Activated T-cell treated with anti-CD3 and anti-CD28 coated beads for 4 hours (primary cell): ENCODE measurements at places on chromosomes 7 and 10.

- DNase-seq: no peak
Observed at GRCh38 chr7:123099712-123100111, 100.1 kb downstream of the SLC13A1 start.

GRCh38 chr7:122256046-122256445 is 48.5 kb downstream of the FEZF1 start:
- DNase-seq: no peak

GRCh38 chr10:71241830-71242621 is 29.7 kb downstream of the UNC5B start:
- no peak for DNase-seq

DNA sequence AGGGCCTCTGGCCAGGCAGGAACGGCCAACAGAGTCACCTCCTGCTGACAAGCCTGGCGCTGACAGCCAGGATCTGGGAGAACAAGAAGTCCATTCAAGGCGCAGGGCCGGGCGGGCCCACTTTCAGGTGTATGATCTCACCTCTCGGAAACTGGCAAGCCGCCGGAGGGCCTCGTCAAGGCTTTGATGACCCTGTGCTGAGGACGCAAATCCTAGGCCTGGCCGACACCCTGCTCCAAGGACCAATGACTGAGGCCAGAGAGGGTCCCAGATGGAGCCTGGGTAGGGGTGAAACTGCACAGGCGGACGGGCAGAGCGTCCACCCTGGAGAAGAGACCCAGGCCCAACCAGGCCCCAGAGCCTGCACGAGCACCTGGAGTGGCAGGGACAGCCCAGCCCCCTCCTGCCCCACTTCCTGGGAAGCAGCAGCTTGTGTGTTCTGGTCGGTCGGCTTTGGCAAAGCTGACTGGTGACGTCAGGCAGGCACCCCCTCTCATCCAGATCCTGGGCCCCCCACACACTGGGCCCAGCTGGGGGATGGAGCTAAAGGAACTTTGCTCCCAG is 30.6 kb downstream of the MYL10 start:
- no peak for DNase-seq

DNA sequence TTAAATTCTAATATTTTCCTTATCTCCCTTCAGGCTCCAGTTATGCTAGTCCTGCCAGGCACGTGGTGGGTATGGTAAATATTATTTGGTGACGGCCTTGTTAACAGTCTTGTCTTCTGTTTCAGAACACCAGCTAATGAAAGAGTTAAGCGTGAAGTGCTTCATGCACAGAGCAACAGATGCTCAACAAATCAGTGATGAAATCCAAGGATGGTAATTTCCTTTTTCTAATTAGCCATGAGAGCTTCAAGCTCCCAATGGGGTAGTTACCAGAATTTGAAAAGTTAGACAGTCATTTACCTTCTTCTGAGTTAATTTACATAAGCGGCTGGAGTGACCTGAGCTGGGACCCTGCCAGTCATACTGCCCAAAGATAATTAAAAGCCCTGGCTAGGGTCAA is 1.9 kb upstream of the OTUD1 start:
- DNase-seq: no peak

- DNase-seq: no peak
Observed at GRCh38 chr10:7756360-7756992, 31.3 kb downstream of the KIN start.

- no peak for DNase-seq
Observed at GRCh38 chr10:8950978-8951377, 896.5 kb downstream of the GATA3 start.

DNA sequence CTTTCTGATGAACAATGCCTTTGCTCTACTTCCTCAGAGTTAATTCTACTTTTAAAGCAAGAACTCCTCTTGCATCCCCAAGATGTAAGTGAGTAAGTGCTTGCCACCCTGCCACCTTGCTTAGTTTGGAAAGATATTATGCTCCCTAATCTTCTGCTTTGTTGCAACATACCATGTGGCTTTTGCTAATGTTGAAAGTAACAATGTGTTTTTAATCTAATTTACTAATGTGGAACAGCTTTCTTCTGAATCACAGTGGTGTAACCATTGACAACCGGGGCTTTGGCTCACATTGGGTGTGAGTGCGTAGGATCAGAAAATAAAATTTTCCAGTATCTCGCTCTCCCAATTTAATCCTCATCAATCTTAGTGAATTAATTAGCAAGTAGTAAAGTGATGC is 254.1 kb upstream of the PTER start:
- no peak for DNase-seq

- DNase-seq: no peak
Observed at GRCh38 chr7:122629412-122629953, 69.4 kb downstream of the RNF133 start.

GRCh38 chr10:114283091-114283490 is 44.0 kb downstream of the VWA2 start:
- DNase-seq: no peak

- DNase-seq: no peak
Observed at GRCh38 chr7:45595809-45596664, 21.9 kb downstream of the ADCY1 start.

GRCh38 chr7:82805527-82805960 is 357.1 kb downstream of the PCLO start:
- DNase-seq: no peak

DNA sequence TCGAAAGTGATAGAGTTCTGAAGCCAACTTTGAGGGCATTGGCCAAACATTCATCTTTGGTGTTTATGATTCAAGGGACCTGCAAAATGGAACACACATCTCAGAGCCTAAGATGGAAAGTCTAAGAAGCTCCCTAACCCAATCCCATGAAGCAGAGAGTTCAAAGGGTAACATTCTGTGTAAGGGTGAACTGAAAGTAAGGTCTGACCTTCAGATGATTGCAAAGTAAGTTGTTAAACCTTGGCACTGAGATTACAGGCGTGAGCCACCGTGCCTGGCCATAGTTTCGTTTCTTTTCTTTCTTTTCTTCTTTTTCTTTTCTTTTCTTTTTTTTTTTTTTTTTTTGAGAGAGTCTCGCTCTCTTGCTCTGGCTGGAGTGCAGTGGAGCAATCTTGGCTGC is 2.2 kb downstream of the ZNF212 start:
- no peak for DNase-seq

DNA sequence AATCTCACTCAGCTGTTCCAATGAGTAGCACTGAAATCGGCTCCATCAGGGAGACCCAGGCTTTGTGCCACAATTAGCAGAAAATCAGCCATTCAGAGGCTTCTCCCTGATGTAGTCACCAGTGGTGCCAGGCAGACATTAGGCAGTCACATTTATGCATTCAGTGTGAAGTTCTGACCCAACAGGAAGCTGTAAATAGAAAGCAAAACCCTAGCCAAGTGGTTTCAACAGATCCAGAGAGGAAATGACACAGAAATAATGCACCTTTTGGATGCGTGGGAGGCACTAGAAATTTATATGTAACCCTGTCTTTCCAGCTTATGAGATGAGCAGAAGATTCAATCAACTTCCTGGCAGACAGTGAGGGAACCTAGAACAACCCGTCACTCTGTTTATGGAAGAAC is 186.4 kb downstream of the PDE1C start:
- no peak for DNase-seq

DNA sequence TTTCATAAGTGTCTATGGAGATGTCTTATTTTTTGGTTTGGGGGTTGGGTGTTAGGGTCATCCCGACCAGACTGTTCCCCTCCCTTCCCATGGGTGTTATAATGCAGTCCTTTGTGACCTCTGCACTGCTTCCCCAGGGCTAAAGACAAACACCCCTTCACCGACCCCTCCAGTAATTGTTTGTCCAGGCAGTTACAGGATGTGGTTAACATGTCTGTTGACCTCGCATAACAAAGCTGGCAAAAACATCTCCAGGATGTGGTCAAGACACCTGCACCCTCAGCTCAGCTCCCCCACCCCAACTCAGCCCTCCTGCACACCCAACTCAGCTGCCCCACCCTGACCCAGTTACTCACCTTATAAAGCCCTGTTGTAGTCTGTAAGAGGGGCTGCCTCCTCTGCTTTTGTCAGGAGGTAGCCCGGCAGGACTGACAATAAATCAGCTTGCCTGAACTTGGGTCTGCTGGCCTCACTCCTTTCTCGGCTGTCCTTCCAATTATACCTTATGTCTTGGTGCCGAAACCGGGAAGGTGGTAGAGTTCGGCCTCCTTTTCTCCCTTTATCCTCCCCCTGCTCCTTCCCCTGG is 102.2 kb downstream of the ZNF92 start:
- DNase-seq: no peak

GRCh38 chr10:597976-598375 is 91.5 kb downstream of the DIP2C start:
- DNase-seq: no peak

DNA sequence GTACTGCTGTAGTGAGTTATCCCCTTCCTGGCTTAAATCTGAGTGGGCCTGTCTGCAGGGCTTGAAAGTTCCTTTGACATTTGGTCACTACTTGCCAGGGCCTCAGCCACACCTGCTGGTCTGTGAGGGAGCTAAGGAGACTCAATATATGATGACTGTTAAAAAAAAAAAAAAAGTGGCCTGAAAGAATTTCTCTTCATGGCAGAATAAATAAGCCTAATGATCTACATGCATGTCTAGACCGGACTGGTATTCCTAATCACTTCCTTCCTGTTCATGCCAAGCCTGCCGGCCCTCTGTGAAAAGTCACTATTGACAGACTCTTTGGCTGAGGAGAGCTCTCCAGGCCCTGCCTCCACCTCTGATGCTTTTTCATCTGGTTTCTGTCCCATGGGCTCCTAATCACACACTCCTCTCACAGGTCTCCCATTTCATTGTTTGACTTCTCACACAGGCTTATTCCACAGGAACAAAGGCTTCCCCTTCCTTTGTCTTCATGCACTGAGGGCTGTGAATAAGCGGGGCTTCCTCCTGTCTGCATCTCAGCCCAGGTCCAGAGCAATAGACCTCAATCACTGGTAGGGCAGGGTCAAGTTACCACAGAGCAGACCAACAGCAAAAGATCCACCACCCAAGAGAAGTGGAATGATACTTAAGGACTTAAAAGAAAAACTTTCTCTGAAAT is 99.1 kb upstream of the SEC61G start:
- no peak for DNase-seq

GRCh38 chr7:552868-553635 is 33.4 kb upstream of the PDGFA start:
- DNase-seq: no peak

- DNase-seq: no peak
Observed at GRCh38 chr7:127765150-127765549, 113.2 kb downstream of the SND1 start.

- no peak for DNase-seq
Observed at GRCh38 chr10:110209926-110210673, 2.7 kb downstream of the MXI1 start.

DNA sequence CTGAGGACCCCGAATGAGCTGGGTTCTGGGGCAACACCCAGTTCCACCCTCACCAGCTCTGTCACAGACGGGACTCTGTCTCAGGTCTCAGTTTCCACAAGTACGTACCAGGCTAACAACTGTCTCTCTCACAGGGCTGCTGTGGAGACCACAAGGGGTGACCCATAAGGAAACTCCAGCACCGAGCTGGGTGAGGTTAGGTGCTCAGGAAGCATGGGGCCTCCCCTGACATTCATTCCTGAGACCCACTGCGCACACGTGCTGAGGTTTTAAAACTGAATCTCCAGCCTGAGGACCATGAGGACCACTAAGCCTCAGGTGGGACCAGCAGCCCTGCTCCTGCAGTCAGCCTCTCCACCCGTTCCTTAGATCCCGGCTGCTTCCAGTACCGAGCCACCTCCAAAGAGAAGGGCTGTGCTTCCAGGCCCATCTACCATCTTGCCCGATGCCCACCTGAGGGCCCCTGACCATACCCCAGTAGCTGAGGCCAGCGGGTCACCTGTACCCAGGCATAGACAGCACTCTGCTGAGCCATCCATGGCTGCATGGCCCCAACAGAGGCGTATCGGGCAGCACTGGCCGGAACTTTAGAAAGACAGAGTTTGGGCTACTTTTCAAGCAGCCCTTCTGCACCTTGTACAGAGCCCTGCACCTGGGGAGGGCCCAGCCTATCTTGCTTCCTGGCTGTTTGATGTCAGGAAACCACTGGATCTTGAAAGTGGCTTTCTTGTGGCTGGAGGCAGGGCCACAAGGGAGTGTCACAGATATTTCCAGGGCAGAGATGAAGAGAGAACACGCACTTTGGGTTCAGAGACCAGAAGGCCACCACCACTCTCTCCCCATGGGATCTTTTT is 18.7 kb downstream of the HSPA12A start:
- DNase-seq: no peak

- no peak for DNase-seq
Observed at GRCh38 chr10:121592155-121592890, 5.9 kb downstream of the FGFR2 start.

DNA sequence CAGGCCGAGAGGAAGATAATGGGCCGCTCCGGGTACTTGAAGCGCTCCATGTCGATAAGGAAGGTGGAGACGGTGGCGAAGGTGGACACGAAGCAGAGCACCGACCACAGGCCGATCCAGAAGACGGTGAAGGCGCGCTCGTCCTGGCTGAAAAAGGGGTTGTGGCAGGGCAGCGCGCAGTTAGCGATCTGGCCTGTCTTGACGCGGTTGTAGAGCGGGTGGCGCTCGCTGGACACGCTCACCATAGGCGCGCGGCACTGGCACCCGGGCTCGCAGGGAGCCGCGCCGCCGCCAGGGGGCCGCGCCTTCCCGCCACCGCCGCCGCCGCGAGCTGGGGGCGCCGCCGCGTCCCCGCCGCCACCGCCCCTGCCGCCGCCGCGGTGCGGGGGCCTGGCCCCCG is 1.6 kb downstream of the FZD8 start:
- DNase-seq: no peak

DNA sequence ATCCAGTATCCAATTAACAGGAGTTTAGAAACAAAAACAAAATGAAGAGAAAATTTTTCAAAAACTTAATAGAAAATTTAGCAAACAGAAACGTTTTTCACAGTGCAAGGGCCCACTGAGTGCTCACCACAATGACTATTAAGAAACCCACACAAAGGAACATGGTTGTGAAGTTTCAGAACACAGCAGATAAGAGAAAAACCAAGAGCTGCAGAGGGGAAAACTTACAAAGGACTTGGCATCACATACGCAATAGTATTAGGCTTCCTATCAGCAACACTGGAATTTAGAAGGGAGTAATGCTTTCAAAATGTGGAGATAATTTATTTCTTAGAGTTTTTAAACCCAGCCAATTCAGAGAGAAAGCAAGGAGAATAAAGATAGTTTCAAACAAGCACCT is 1.7 kb upstream of the C7orf25 start:
- no peak for DNase-seq

GRCh38 chr7:44323381-44324203 is 1.8 kb downstream of the CAMK2B start:
- DNase-seq: no peak
